ENCODE measurements at places on chromosomes 1 and 21. TPM values are rescaled to one million over a fixed set of nuclear protein-coding genes. Genes with fewer than 3 reads are reported as not detected.

- DNase-seq = no peak
Measured at GRCh38 chr1:177737456-177737855, 232.4 kb downstream of the SEC16B start.

DNA sequence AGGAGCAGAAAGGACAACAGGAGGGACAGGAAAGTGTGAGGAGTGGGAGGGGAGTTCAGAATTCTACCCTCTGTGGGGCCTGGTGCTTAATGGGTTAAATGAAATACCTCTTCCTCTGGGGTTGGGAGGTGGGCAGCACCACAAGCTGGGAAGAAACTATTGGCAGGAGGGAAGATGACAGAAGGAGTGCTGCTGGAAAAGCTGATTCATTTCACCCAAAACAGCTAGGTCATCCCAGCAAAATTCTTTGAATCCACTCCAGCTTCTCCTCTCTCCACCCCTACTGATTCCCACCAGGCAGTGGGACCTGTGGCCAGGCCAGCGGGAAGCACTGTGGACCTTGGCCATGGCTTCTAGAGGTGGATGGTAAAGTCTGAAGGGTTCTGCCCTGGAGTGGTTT lies 12.8 kb downstream of the BCAN start:
- DNase-seq = no peak

- DNase-seq = no peak
Measured at GRCh38 chr1:164609089-164609488, 50.1 kb downstream of the PBX1 start.

DNA sequence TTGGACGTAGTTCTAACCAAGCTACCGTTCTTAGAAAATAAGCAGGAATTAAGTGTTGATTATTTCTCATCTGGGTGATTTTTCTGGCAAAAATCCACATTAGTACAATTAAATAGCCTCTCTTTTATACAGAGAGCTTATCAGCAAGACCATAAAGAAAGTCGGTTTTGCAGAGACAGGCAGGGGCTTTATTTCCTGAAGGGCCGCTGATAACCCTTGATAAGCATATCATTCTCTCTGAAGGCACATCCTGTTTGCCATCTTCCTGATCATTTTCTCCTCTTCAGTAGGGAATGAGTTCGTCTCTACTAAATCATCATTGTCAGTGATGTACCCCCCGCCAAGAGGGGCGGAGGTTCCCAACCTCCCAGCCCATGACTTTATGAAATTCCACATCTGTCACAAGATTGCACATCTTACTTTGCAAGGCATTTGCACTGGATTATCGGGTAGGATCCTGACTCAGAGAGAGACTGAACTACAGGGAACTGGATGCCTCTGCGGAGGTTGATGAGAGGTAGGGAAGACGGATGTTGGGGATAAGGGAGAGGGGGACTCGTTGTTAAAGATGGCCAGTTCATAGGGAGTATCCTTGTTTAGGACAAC lies 115.7 kb downstream of the KCNJ6 start:
- DNase-seq = no peak

DNA sequence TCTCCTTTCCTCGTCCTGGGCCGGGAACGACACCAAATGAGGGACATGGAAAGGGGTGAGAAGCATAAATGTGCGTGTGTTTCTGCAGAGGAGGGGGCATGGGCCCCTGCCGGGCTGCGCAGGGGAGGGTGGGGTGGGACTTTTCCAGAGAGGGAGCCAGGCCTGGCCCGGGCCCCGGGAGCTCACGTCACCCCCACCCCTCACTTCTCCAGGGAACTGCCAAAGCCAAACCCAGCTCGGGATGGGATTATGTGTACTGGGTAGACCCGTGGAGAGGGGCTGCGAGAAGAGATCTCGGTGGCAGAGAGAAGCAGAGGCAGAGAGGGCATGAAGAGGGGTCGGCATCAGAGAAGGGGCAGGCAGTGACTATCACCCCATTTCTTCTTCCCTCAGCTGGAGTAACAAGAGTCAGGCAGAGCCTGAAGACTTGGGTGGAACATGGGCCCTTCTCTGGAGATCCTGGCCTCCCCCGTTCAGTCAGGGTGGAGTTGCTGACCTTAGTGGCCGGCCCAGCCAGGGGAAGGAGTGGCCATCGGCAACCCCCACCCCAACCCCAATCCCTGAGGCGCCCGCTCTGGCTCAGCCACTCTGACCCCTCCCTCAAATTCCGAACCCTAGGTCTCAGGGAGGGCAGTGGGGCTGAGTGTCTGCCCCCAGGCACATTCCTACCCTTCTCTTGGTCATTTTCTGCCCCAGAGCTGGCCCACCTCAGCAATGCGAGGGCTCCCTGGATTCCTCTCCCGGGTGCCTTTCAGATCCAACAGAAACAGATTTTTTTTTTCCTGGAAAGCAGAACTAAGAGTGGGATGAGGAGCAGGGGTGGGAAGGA lies 1.2 kb downstream of the ADAMTSL4 start:
- no peak for DNase-seq

The CTPS1 gene
- total RNA-seq = 16.8 TPM

- DNase-seq = no peak
Measured at GRCh38 chr1:144101397-144102045, 129.7 kb upstream of the FAM72C start.

DNA sequence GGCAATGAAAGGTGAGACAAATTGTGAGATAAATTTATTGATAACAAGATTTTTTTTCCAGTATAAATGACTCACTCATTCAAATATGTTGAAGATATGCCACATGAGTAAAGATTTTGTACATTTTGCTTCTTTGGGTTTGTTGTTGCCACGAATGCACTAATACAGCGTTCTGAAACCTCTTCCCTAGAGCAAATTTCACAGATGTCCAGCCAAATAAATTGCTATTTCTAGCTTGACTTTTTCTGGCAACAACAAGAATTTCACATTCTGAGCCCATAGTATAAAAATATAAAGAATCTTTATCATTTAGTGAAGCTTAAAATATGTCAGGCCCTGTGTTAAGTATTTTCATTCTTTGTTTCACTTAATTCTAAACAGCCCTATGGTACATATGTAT lies 114.5 kb upstream of the COL24A1 start:
- DNase-seq = no peak

GRCh38 chr1:48251323-48251722 lies 28.8 kb downstream of the SLC5A9 start:
- no peak for DNase-seq

- DNase-seq = peak; percentile 17
Measured at GRCh38 chr1:184622136-184622823, 132.4 kb downstream of the EDEM3 start.

- no peak for DNase-seq
Measured at GRCh38 chr1:57270927-57271698, 152.7 kb downstream of the DAB1 start.

- DNase-seq = no peak
Measured at GRCh38 chr1:113136476-113136875, 63.5 kb downstream of the LRIG2 start.

DNA sequence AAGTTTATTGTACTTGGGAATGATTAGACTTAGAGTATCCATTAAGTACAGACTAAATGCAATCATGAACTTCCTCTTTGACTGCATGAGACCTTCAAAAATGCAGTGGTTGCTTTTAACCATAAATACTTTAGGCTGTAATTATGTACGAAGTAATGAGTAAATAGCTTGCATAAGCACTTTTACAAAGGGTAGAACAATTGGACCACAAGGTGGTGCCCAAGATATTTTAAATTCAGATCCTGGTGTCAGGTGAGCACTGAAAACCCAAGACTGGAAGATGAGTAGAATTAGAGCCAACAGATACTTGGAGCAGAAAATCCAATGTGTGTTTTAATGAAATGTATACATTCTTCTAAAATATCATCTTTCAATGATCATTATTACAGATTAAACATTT lies 43.4 kb upstream of the RHOU start:
- peak; percentile 50 for DNase-seq

GRCh38 chr1:241810769-241811405 lies 37.1 kb upstream of the EXO1 start:
- no peak for DNase-seq

The KLHDC8A gene
- total RNA-seq = not detected

DNA sequence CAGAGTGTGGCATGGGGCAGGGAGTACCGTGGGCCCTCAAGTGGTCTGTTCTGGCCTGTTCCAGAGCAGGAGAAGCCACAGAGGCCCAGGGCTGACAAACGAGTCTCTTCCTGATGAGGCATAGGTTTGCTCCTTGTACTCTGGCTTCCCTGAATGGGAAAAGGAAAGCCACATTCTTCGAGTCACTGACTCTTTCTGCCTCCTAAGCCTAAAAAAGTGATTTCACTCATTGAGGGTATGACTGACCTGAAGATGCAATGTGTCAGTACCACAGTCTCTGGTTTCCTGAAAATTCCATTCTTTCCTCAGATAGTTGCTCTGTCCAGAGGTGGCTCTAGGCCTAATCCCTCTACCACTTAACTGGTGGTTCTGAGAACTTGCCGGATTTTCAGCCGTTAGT lies 92.3 kb downstream of the KCNN3 start:
- no peak for DNase-seq

- no peak for DNase-seq
Measured at GRCh38 chr1:58561633-58562032, 15.1 kb upstream of the OMA1 start.

All from dermis microvascular lymphatic vessel endothelial cell (primary cell).